ENCODE measurements at places on chromosomes 16 and 17.

- no peak for DNase-seq
Measured at GRCh38 chr17:63987221-63988126, 10.7 kb upstream of the PRR29 start.

DNA sequence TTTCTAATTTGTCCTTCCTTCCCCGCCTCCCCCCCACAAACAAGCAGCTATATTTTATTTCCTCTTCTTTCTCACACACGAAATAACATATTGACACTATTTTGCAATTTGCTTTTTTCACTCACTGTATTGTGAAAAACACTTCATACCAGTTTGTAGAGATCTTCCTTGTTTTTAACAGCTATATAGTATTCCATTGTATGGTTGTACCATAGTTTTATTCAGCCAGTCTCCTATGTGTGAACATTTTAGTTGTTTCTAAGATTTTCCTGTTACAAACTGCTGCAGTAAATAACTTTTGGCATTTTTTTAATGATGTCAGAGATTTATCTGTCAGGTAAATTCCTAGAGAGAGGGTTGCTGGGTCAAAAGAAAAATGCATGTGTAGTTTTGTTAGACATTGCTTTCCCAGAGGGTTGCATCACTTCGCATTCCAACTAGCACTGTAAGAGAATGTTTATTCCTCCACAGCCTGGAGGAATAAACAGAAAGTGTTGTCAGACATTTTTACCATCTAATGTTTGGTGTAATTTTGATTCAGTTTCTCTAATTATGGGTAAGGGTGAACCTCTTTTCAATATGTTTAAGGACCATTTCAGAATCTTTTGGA lies 101.2 kb downstream of the MRTFB start:
- DNase-seq: no peak

GRCh38 chr17:64974750-64975317 lies 55.6 kb upstream of the LRRC37A3 start:
- DNase-seq: no peak

- DNase-seq: no peak
Measured at GRCh38 chr16:27432558-27432957, 30.6 kb downstream of the IL21R start.
